ENCODE measurements at places on chromosomes 2 and 18.

DNA sequence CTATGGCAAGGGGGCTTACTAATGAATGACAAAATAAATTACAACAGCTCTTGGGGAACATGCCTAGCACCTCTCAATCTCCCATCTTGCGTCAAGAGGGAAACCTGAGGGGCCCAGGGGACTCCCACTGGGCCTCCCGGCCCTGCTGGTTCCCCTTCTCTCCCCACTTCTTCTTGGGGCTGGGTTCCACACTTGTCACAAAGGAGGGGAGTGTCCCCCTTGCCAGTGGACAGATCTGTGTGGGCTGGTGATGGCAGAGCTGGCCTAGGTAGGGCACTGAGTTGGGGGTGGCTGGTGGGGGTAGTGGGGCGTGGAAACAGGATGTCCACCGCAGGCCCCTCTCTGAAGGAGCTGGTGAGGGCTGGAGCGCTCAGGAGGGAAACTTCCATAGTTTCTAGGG is 184.0 kb upstream of the HAAO start:
- DNase-seq, result no peak

GRCh38 chr2:11018651-11019185 is 107.0 kb downstream of the KCNF1 start:
- DNase-seq, result no peak

GRCh38 chr18:11883153-11883552 is 25.0 kb downstream of the MPPE1 start:
- DNase-seq, result no peak

- peak; percentile 65 for DNase-seq
Measured at GRCh38 chr2:157989227-157989626, 112.4 kb upstream of the UPP2 start.

GRCh38 chr18:5770176-5770575 is 125.1 kb downstream of the TMEM200C start:
- no peak for DNase-seq

DNA sequence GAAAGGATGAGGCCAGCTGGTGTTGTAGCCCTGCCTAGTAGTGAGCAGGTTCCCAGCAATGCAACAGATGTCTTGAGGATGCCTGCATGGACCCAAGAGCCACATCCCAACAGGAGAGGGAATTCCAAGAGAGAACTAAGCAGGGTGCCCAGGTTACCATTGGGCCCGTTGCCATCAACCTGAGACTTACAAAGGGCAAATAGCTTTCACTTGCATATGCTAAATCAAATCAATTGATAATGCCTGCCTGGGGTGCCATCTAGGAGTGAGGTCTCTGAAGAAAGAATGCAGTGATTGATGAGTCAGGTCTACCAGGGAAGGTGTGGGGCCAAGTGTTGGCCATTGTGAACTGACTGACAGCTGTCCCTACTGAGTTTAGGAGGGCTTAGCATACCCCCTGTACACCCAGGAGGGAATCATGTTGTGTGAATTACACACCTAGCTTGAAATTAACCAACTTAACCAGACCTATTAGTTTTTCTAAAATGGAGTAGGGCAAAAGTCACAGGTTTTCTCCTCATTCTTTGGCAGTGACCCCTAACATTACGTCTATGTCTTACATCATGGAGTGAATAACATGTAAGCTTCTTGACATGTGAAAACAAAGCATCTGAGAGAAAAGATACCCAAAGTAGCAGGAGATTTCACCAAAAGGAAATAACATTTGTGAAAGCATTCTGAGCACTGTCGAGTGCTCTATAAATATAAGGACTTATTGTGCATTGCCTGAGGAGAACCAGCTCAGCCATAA is 32.3 kb downstream of the FHOD3 start:
- no peak for DNase-seq

- DNase-seq, result no peak
Measured at GRCh38 chr2:218859556-218859987, at the start of gene WNT6. WNT6 (plus strand) TSS chr2:218859805; CDS start chr2:218860038, 233 bp downstream.

GRCh38 chr2:228135300-228135699 is 46.2 kb downstream of the SPHKAP start:
- no peak for DNase-seq

DNA sequence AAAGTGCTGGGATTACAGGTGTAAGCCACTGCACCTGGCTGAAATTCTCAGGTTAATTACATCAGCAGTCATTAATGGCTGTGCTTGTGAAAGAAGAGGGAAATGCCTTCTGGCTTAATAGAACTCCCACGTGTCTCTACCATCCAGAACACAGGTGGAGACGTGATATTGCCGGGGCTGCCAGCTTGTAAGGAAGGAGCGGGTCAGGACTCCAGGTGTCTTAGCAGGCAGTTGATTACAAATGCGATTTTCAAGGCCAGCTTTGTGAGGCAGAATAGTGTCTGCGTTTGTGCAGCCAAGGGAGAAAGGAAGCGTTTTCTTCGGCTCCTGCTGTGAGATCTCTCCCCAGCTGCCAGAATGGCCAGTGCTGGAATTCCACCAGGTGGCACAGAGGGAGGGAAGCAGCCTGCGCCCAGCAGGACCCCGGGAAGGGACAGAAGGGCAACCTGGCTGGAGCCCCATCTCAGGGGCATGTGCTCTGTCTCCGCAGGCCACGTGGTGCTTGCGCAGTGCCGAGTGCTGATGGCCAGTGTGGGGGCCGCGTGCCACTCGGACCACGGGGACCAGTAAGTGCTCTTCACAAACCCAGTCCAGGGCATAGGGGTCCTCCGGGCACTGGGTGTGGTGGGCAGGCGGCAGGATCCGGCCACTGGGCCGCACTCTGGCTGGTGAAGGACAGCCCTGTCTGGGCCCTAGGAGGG is 3.7 kb upstream of the ESPNL start:
- no peak for DNase-seq

GRCh38 chr2:220152281-220152935 is 525.0 kb downstream of the SLC4A3 start:
- no peak for DNase-seq

- no peak for DNase-seq
Measured at GRCh38 chr2:105215586-105216192, 25.9 kb upstream of the GPR45 start.

GRCh38 chr2:224807153-224807964 is 91.2 kb upstream of the CCDC195 start:
- no peak for DNase-seq

DNA sequence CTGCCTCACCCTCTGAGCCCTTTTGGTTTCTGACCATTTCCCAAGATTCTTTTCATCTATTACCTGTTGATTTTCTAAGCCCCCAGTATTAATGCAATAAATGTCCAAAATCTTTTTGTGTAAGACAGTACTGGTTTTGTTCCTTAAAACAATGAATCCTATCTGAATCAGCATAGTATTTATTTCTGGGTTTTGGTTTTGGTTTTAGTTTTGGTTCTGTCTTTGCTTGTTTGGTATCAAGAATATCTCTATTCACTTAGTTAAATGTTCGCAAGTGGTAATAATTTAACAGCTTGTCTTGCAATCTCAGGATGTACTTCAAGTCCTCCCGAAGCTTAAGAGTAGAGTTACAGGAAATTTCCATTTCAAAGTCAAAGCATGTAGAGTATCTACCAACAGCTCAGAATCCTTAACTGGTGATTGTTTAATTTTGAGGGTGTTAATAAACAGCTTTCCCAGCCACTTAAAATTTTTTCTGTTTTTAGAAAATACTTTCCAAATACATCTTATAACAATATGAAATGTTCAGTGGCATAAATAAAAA is 67.7 kb upstream of the NEDD4L start:
- DNase-seq, result no peak

DNA sequence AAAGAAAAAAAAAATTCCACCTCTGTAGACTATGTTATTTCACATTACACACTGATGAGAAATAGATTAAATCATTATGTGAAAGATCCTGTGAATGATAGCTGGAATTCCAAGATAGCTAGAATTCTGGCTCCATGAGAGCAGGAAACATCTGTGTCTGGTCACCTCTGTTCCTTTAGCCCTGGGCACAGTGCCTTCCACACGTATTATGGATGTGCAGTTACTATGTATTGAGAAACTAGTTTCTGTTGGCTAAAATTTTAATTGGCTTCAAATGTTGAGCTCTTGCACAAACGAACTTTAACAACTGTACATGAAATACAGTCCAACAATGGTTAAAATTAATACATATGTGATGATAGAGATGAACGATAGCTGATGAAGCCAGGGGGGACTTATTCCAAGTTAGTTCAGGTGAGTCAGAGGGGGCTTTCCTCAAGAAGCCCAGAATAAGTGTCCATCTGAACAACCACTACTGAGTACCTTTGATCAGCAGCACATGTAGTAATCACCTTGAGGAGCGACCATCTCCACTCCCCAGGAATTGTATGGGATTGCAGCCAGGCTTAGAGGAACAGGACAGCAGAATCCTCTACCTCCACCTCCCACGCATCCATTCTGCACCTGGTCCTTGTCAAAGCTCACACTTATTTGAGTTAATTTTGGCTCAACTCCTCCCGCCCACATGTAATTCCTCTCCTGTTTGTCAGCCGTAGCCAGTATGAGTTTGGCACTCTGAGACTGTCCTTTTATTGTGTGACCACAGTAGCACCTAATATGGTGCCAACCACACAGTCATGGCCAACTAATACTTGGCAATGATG is 68.6 kb downstream of the NABP1 start:
- no peak for DNase-seq

DNA sequence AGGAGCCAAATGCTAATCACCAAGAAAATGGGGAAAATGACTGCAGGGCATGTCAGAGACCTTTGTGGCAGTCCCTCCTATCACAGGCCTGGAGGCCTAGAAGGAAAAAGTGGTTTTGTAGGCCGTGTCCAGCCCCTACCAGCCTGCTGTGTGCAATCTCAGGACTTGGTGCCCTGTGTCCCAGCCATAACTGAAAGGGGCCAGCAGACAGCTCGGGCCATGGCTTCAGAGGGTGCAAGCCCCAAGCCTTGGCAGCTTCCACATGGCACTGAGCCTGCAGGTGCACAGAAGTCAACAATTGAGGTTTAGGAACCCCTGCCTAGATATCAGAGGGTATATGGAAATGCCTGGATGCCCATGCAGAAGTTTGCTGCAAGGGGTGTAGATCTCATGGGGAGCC is 391.2 kb upstream of the FSIP2 start:
- no peak for DNase-seq

DNA sequence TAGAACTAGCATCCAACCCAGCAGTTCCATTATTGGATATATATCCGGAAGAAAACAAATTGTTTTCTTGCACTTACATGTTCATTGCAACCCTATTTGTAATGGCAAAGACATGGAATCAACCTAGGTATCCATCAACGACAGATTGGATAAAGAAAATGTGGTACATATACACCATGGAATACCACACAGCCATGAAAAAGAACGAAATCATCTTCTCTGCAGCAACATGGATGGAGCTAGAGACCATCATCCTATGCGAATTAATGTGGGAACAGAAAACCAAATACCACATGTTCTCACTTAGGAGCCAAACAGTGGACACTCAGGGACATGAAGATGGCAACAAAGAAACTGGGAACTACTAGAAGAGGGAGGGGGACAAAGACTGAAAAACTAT is 352.7 kb downstream of the CDH2 start:
- no peak for DNase-seq

DNA sequence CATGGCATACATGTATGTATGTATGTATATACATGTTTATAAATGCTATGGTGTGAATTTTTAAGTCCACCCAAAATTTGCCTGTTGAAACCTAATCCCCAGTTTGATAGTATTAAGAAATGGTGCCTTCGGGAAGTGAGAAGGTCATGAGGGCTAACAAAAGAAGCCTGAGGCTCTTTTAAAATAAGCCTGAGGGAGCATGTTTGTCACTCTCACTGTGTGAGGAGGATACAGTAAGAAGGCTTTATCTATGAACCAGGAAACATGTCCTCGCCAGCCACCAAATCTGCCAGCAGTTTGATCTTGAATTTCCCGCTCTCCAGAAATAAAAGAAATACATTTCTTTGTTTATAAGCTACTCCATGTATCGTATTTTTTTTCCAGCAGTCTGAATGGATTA is 163.0 kb upstream of the LINC00305 start:
- no peak for DNase-seq

DNA sequence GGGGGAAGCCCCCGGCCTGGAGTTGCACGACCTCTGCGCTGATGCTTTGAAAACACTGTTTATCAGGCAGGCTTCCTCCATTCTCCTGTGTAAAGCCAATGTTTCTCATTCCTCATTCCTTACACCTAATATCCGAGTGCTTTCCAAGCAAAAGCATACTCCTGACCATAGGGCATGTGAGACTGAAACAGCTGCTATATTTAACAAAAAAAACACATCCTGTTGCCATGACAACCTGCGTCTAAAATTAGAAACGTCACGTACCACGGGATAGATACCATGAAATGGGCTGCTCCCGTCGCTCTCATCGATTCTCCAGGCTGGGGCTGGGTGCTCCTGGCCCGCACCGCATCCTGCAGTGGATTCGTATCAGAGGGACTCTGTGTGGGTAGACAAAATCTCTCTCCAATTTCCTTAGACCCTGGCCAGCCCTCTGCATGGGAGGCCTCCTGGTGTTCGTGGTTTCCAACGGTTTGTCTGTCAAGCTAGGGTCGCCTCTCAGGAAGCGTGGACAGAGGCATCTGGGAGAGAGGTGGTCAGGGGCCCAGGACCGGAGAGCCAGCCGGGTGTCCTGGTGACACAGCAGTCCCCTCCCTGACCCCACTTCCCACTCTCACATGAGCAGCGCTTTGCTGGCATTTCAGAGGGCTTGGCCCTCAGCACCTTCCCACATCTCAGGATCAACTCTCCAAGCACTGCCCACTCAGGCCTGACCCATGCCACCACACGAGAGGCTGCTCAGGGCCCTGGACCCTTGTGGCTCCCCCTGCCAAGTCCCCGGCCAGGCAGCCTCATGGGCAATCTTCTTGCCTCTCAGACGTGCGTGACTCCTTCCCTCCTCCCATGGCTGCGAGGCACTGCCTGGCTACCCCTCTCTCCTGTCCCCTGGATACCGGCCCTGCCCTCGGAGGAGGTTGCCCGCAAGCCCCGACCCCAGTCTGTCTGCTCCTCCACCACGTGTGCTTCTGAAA is 268.1 kb downstream of the NDUFA10 start:
- peak; percentile 71 for DNase-seq

- no peak for DNase-seq
Measured at GRCh38 chr2:240702640-240703011, 11.0 kb downstream of the AQP12A start.

GRCh38 chr2:6664332-6665061 is 201.2 kb downstream of the CMPK2 start:
- DNase-seq, result no peak

DNA sequence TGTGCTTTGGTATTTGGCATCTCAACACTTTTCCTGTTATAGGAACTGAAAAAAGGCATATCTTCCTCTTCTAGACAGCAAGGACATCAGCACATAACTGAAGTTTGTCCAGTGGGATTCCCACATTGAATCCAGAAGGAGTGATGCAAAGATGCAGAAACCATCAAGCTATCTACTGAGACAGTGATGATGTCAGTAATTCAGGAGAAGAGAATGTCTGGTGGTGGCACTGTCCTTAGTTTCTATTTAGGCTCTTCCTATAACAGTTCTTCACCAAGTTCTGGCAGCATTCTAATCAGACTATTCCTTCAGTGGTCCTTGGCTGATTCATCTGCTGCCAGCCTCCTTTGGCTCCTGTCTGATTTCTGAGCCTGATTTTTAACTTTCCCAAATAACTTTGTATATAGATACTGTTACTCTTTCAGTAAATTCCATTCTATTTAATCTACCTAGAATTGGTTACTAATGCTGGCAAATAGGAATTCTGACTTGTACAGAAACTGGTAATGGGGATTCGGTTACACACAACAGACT is 56.6 kb upstream of the AGPS start:
- no peak for DNase-seq

GRCh38 chr2:200159357-200159707 is 147.2 kb upstream of the SPATS2L start:
- no peak for DNase-seq

All from Ammon's horn (tissue), 1 donor.